ENCODE measurements at places on chromosomes 2 and 18.

DNA sequence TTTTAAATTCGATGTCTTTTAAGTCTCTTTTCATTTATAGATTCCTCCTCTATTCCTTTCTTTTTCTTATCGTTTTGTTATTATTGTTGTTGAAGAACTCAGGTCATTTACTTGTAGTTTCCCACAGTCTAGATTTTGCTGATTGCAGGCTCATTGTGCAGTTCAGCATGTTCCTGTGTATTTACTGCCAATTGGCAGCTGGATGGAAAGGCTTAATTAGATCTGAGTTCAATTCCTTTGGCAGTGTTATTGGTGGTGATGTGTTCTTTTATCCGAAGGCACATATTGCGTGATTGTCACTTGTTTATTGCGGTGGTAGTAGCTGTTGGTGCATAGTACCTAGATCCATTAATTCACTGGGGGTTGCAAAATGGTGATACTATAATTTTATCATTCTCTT is 180.7 kb downstream of the BABAM2 start:
- no peak for DNase-seq

GRCh38 chr2:64217198-64217869 is 73.1 kb upstream of the PELI1 start:
- DNase-seq = no peak

DNA sequence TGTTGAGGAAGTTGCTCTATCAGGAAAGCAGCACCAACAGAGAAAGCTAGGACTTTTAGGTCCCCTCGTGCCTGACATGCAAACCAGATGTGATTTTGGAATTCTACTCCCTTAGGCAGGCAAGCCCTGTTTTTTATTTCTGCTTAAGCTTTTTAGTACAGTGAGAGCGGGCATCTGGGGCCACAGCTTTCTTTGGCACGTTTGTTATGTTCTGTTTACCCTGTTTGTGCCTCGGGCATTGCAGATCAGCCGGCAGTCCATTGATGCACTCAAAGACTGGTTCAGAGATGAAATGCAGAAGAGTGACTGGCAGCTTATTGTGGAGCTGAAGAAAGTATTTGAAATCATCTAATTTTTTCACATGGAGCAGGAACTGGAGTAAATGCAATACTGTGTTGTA is 61.9 kb downstream of the EIF5B start:
- no peak for DNase-seq

- DNase-seq = no peak
Observed at GRCh38 chr18:34492652-34493051, 217.4 kb upstream of the DTNA start.

- DNase-seq = peak; percentile 59
Observed at GRCh38 chr2:144522897-144523595, 3.1 kb upstream of the ZEB2 start.

DNA sequence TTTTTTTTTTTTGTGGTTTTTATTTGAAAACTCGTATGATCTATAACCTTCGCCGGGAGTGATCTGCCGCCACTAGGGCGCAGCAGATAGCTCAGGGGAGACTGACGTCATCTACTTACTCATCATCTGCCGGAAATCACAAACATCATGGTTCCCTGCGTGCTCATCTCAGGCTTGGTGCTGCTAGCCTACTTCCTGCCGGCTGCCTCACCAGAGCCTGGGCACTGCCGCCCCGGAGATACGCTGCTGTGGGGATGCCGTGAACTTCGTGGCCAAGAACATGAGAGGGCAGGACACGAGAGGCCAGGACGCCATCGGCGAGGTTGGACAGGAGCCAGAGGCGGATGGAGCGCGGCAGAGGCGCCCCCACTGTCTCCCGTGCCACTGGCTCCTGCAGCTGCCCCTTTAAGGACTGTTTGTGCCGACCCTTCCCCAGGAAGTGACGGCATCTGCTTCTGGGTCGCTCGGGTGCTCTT is 68.8 kb downstream of the DOK6 start:
- DNase-seq = no peak

DNA sequence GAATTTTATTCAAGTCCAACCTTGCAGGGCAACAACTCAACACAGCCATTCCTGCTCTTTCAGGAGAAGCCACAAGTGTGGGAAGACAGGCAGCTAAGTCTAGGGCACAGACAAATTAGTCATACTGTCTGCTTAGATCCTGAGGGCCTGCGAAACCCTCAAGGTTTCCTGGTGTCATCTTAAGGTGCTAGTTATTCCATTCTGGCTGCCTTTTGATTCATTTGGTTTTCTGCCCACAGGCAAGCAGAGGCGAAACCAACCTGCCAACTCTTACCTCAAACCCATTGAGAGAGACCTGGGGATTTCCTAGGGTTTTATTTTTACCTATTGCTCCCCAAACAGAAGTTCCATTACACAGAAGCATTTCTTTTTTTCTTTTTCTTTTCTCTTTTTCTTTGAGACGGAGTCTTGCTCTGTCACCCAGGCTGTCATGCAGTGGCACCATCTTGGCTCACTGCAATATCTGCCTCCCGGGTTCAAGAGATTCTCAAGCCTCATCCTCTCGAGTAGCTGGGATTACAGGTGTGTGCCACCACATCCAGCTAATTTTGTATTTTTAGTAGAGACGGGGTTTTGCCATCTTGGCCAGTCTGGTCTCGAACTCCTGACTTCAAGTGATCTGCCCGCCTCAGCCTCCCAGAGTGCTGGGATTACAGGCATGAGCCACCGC is 23.7 kb upstream of the SCYGR1 start:
- DNase-seq = no peak

DNA sequence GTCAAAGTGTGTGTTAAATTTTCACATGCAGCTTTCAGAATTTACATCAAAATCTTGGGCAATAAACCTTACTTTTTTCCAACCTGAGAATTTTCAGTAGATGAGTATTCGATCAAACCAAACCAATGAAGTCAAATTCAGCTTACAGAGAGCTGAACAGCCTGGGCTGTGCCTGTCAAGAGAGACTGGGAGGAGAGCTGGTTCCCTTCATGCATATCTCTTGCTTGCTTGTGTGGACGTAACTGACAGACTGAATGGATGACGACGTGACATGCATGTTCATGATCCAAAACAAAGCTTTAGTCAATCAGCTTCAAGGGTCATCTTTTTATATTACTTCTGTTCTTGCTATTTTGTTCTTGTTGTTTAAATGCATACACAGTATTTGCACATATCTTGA is 145.2 kb downstream of the GALNT3 start:
- DNase-seq = no peak

DNA sequence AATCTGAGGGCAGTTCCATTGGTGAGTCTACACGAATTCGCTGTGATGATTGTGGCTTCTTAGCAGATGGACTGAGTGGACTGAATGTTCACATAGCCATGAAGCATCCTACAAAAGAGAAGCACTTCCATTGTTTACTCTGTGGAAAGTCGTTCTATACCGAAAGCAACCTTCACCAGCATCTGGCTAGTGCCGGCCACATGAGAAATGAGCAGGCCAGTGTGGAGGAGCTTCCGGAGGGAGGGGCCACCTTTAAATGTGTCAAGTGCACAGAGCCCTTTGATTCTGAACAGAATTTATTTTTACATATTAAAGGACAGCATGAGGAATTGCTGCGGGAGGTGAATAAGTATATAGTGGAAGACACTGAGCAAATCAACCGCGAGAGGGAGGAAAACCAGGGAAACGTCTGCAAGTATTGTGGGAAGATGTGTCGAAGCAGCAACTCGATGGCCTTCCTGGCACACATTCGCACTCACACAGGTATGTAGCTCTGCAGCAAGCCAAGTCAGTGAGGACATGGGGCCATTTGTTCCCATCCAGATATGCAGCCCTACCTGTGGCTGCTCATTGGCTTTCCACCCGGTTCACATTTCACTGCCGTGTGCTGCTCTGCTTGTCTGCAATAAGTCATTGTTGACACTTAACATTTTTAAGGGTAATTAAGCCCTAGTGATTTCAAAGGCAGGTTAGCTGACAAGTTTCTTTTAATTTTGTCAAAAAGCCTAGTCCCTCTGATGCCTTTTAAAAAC is 37.7 kb downstream of the ZNF407 start:
- no peak for DNase-seq
